ENCODE measurements at places on chromosomes 11 and 22.

DNA sequence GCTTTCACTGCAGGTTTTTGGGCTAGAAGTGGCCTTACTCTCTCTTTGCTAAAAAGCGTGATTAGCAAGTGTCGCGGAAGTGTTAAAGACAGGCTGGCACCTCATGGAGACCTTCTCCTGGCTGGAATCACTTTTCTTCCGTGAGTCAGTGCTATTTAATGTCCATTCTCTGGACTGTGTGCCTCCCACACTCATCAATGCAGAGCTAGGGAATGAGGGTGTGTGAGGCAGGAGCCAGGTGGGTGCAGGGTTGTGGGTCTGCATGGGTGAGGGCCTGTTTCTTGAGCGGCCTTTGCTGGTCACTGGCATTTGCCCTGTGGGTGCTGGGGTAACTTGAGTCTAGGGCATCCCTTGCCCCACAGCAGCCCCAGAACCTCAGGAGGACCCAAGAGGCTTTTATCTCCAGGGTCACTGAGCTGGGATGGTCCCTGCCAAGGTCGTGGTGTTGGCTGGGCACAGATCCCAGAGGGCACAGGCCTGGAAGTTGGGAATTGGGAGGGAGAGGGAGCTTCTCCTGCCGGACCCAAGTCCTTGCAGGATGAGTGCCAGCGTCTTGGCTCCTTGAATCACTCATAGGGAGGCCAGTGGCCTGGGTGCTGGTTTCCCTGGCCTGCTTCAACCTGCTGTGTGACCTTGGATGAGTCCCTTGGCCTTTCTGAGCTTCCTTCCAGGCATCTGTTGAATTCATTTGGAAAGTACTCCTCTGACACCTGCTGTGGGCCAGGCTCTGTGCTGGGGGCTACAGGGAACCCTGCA is 30.0 kb downstream of the KIAA1671 start:
- no peak for DNase-seq

DNA sequence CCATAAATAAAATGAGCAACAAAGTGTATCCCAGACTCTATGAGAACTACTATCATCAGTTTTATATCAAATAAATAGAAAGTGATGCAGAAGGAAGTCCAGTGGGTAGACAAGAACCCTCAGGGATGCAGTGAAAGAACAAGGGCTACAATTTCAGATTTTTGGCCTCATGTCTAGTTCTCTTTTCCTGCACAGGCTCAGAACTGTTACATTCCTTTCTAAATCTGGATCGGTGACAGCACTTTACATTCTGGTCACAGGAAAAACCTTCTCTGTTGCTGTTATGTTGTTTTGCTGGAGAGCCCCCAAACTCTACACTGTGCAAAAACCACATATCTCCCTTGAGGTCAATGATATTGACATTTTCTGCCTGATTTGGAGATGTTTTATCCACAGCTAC is 108.8 kb upstream of the ANO5 start:
- no peak for DNase-seq

- no peak for DNase-seq
These were observed 31.0 kb downstream of the SLC22A6 start for GRCh38 chr11:62953811-62954210.

GRCh38 chr22:23745791-23746190 is 5.1 kb downstream of the ZNF70 start:
- no peak for DNase-seq

GRCh38 chr11:71133946-71134345 is 118.4 kb downstream of the SHANK2 start:
- no peak for DNase-seq

- no peak for DNase-seq
These were observed 17.5 kb downstream of the FGF3 start for GRCh38 chr11:69801513-69802335.

- DNase-seq: no peak
These were observed 30.0 kb downstream of the FSHB start for GRCh38 chr11:30260813-30261212.

DNA sequence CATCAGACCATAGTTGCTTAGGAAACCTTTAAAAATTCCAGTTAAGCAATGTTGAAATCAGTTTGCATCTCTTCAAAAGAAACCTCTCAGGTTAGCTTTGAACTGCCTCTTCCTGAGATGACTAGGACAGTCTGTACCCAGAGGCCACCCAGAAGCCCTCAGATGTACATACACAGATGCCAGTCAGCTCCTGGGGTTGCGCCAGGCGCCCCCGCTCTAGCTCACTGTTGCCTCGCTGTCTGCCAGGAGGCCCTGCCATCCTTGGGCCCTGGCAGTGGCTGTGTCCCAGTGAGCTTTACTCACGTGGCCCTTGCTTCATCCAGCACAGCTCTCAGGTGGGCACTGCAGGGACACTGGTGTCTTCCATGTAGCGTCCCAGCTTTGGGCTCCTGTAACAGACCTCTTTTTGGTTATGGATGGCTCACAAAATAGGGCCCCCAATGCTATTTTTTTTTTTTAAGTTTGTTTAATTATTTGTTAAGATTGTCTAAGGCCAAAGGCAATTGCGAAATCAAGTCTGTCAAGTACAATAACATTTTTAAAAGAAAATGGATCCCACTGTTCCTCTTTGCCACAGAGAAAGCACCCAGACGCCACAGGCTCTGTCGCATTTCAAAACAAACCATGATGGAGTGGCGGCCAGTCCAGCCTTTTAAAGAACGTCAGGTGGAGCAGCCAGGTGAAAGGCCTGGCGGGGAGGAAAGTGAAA is 73.4 kb downstream of the NCAPD3 start:
- no peak for DNase-seq

- no peak for DNase-seq
These were observed 789.8 kb upstream of the API5 start for GRCh38 chr11:42521994-42522393.

DNA sequence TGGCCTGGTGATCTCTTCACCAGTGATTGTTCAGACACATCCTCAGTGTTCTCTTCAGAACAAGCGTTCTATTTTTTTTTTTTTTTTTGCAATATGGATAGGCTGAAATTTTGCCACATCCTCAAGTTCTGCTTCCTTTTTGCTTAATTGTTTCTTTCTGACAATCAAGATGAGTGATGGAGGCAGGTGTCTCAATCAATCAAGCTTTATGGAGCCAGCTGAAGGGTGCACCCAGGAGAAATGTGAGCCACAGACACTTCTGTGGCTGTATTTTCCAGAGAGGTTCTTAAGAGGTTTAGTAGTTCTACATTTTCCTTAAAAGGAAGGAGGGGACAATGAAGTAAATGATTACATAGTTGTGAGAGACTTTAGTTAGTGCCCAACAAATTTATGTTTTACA is 43.9 kb upstream of the ASPHD2 start:
- no peak for DNase-seq

DNA sequence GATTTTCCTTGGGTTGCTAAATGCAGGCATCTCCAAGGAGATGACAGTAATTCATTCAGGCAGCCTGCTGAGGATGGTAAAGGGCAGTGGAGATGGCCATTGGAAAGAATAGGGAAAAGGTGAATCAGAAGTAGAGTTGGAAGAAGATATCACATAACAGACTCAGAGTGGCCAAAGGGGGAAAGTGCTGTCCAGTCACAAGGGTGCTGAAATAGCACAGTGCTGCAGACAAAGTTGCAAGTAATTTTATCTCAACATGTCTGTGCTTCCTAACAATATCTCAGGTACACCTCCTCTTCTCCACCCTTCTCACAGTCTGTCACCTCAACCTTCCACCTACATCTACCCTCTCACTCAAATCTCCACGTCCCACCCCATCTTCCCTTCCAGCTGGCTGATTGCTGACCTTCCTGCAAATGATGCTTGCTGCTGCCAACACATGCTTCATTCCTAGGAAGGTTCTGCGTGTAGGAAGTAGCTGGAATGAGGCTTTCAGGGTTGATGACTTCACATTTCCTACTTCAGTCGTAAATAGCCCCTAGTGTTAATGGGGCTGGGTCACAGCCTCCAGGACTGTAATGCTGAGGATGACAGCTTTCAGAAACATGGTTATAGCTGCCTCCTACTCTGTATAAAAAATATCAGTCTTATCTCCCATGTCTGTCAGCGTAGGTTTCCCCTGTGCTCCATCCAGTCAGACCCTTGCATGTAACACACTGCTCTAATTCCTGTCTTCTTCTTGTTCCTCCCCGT is 123.9 kb downstream of the CTNND1 start:
- peak; percentile 7 for DNase-seq

GRCh38 chr11:114317787-114318137 is 21.6 kb downstream of the NNMT start:
- no peak for DNase-seq

DNA sequence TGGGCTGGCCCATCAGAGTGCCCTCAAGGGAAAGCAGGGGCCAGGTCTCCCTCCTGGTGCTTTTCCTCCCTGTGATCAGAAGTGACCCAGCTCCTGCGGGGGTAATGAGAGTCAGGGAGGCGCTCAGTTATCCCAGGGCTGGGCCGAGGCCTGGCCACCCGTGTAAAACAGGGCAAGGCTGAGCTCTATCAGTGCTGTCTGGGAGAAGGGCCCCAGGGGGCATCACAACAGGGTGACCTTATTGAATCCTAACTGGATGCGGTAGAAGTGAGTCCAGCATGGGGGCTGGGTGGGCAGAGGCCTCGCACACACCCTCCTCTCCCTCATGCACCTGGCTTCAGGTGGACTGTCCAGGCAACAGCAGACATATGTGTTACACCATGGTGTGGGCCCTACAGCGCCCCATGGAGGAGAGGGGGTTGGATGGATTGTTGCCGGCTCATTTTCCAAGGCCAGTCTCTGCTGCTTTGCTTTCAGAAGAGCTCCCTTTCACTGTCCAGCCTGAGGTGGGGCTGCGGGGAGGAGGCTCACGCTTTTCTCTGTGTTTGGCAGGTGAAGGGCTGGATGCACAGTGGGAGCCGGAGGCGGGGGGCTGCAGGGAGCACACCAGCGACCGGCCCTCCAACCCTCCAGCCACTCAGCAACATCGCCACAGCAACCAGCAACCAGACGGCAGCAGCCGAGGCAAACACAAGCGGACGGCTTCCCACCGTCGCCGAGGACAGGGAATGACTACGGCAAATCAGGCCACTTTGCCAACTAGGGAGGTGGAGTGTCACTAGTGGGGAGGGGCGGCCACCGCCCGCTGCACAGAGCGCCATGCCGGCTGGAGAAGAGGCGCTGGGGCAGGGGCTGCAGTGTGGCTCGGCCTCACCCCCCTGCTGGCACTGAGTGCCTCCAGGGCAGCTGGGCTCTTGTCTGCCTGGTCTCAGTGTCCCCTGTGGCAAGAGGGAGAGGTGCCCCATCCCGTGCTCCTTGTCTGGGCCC is 24.7 kb downstream of the GNAZ start:
- DNase-seq: no peak

DNA sequence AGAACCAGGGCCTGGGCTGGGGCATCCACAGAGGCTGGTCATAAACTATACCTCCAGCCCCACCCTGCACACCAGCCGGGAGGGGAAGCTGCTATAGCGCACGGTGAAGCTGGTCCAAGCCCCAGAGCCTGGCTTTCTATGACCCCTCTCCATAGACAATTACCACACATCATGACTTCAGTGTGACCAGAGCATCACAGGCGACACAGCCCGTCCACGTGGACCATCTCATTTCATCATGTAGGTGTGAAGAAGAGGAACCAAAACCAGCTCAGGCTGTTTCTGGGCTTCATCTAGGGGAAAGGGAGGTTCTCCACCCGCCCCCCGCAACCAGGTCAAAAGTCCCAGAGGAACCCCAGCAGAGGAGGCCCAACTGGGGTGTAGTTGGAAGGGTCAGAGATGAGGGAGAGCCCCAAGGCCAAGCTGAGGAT is 3.0 kb downstream of the CXCR5 start:
- no peak for DNase-seq

GRCh38 chr11:123203934-123204333 is 8.9 kb upstream of the CLMP start:
- no peak for DNase-seq

DNA sequence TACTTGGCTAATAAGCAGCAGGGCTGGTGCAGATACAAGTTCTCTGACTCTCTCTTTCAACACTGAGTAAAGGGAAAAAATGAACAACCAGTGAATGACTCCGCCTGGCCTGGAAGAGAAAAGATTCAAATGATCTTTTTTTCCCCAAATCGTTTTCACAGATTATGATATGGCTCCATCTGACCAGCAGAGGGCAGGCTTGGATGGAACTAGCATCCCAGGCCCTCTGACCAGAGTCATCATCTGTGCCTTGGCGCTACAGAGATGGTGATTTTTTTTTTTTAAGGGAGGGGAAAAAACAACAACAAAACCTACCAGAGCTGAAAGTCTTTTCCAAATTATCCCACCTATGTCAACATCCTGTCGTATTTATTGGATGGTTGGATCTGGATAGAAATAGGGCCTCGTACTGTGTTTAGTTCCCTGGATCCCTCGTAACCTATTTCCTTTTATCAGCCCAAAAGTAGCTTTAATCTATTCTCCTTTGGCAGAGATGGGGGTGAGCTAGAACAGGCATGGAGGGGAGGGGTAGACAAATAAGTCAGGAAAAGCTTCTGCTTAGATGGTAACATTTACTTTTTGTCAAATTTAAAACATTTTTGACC is 69.7 kb downstream of the PRSS23 start:
- DNase-seq: peak; percentile 74

DNA sequence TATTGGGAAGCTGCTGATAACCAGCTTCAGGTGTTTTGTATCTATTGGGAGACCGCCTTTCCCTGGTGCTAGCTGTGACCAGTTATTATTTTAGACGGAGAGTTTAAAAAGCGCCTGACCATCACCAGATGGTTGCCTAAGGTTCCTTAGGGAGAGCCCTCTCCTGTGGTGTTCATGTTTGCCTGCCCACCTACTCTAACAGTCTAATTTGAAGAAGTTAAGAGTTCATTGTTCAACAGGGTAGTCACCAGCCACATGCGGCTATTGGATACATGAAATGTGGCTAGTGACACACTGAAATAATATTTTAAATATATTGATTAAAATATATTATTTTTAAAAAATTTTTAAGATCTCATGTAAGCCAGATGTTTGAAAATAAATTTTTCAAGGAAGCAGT is 71.3 kb upstream of the SLN start:
- no peak for DNase-seq

DNA sequence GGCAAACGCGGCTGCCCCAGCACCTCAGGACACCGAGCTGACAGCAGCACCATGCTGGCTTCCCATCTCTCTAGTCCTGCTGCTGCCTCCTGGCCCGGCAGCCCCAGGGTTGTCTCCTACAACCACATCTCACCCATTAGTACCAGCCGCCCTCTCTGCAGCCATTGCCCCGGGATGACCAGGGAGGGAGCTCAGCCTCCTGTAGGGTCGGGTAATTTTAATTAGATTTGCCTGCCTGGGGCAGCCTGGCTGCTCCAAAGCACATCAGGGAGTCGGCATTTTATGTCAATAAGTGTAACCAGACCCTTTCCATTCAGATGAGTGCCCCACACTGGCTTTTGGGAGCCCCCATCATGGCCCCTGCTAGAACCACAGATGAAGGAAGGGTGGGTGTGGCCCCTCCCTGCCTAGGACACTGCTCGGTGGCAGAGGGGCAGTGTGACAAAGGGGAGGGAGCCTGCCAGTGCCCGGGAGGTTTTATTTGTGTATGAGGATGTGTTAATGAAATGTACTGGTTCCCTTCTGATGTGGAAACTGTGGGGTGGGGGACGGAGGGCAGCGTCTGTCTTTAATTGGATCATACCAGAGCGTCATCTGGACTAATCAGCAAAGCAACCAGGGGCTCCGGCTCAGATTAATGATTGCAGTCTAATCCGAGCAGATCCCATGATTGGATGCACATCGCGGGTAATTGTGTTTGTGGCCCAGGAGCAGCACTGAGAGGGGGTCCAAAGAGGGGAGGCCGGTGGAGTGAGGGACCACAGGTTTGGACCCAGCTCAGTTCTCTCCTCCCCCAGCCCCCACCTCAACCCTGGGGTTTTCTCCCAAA is 125.3 kb downstream of the FEZ1 start:
- DNase-seq: no peak
